ENCODE measurements at places on chromosomes 11 and 22.

DNA sequence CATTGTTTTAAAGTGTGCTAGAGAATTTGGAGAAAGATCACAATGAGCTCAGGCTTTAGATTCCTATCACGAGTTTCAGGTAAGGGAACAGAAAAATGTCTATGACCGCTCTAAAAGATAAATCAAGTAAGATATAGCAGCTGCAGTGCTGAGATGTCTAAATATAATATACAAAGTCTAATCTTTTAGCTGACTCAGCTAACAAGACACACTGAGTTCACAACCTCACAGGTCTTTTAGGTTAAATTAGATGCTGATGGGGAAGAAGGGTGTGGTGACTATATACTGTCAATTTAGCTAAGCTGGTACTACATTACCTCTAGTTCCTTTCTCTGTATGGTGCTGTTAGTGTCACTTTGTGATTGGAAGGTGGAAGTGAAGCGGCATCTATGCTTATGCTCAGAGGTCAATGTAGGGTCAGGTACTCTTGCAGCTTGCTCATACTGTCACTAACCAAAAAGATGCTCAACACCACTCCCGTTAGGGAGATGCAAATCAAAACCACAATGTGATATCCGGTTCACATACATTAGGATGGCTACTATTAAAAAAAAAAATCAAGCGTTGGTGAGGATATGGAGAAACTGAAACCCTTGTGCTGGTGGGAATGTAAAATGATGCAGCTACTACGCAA lies 283.5 kb downstream of the SWAP70 start:
- DNase-seq = no peak

- no peak for DNase-seq
Observed at GRCh38 chr22:28609921-28610320, 69.7 kb downstream of the TTC28 start.

- DNase-seq = no peak
Observed at GRCh38 chr11:15370495-15371147, 255.9 kb downstream of the INSC start.

- no peak for DNase-seq
Observed at GRCh38 chr22:20794650-20795413, 20.9 kb downstream of the SERPIND1 start.

- DNase-seq = no peak
Observed at GRCh38 chr22:39661842-39662685, 91.5 kb downstream of the CACNA1I start.

DNA sequence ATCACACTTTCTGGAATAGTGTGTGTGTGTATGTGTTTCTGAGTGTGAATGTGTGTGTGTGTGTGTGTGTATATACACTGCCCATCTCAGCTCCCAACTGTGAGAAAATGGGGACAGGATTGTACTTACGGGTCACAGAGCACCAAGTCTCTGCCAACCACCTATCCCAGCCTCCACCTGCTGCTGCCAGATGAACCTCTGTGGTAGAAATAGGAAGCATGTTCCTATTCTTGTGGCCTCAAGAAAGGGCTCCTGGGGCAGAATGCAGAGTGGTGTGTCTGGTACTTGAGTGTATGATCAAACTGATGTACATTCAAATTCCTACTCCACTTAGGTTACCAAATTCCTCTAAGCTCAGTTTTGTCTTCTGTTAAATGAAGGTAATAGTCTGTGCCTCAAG lies 14.6 kb downstream of the UBASH3B start:
- DNase-seq = no peak

- no peak for DNase-seq
Observed at GRCh38 chr11:108224911-108225786, 2.3 kb downstream of the ATM start.

DNA sequence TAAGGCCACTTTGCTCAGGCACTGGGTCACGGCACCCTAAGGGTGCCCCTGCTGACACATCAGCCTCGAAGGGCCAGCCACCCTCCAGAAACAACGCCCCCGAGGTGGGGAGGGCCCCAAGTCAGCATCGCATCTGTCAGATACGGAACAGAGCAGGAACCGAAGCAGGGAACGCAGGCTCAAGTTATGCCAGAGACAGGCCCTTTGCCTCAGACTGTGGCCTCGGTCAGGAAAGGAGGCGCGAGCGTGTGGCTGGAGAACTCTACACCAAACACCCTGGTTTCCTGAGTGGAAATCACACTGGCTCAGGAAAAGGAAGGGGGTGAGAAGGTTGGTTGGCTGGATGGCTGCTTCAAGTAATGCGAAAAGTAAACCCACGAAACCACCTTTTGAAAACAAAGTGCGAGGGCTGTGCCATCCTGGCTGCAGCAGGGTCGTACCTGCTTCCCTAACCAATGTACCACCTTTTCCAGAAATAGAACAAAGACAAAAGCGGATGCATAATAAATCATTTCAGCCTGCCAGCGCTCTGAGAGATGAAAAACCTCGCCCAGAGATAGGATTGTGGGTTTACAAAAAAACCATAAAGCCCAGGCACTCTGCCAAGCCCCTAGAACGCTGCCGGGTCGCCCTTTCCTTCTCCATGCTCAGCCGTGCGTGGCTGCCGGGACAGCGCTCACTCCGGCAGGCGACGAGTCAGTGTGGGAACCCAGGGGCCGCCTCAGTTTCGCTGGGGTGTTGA lies 38.6 kb downstream of the TRMU start:
- DNase-seq = no peak

DNA sequence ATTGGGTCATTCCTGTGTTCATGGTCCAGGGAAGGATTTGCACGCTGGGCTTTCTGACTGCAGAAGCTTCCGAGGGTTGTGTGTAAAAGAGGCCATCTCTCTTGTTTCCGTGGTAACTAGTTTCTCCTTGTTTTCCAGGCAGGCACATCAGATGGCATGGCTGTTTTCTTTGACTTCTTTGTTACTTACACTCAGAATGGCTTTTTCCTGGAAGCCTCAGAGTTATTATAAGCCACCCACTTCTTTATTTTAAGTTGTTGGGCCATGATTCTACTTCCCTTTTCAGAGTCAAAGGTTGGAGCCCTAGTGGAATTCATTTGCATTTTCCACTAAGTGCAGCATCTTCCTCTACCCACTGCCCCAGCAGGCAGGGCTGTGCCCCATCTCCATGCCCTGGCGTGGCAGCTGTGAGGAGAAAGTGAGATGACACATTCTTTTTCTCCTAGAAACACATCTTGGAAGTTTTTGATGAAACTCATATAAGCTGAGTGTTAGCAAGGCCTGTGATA lies 94.9 kb downstream of the PRR5L start:
- no peak for DNase-seq

- no peak for DNase-seq
Observed at GRCh38 chr22:40313007-40313406, 33.3 kb upstream of the ADSL start.

DNA sequence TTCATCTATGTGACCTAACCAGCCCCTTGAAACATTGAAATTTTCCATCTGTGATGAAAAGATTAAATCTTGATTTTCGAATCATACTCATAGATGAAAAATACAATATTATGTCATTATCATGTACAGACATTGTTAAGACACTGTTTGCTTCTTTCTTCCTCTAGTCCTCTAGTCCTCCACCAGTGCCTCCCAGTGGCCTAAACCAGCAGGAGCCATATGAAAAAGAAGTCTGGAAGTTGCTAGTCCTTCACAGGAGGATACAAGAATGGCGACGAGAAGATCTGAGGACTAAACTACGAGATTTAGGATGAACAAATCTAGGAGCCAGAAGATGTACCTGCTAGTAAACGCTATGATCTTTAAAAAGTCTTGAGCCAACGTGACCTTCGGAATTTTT lies 134.1 kb downstream of the SLC17A6 start:
- DNase-seq = no peak

DNA sequence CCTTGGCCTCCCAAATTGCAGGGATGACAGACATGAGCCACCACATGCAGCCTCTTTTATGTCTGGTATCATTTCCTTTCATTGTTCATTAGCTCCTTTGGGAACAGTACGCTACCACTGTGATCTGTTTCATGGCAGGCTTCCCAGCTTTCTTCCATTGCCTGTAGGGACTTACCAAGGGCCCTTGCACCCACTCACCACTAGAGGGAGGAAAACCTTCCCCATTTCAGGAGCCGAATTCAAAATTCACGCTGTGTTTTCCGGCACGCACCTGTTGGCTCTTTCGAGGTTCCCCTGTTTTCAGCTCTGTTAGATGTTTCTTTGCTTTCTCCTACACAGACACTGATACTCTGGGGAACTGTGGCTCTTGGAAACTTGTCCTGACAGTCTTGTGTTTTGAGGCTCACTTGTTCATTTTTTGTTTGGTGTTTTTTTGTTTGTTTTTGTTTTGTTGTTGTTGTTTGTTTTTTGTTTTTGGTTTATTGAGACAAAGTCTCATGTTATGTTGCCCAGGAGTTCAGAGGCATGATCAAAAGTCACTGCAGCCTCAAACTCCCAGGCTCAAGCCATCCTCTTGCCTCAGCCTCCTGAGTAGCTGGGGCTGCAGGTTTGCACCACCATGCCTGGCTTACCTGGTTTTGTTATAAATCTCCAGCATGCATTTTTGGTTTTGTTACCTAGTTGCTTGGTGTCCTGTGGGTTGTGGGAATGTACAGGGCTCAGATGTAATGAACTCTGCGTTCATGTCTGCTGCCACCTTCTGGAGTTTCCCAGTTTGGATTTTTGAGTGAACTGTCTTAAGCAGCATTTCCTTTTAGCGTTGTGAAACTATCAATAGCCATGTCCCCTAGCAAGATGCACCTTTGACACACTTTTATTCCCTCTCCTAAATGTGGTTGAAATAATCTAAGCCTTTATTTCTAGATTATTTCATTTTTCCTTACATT lies 2.3 kb downstream of the KRTAP5-11 start:
- DNase-seq = peak; percentile 74

GRCh38 chr11:102121329-102121728 lies 11.1 kb downstream of the YAP1 start:
- DNase-seq = no peak

- no peak for DNase-seq
Observed at GRCh38 chr11:128946648-128947047, 4.0 kb upstream of the TP53AIP1 start.

GRCh38 chr11:20042811-20043341 lies 117.4 kb downstream of the DBX1 start:
- no peak for DNase-seq

GRCh38 chr22:22810018-22810427 lies 77.6 kb upstream of the IGLL5 start:
- DNase-seq = peak; percentile 9

- no peak for DNase-seq
Observed at GRCh38 chr11:109374441-109374840, 47.5 kb upstream of the C11orf87 start.

DNA sequence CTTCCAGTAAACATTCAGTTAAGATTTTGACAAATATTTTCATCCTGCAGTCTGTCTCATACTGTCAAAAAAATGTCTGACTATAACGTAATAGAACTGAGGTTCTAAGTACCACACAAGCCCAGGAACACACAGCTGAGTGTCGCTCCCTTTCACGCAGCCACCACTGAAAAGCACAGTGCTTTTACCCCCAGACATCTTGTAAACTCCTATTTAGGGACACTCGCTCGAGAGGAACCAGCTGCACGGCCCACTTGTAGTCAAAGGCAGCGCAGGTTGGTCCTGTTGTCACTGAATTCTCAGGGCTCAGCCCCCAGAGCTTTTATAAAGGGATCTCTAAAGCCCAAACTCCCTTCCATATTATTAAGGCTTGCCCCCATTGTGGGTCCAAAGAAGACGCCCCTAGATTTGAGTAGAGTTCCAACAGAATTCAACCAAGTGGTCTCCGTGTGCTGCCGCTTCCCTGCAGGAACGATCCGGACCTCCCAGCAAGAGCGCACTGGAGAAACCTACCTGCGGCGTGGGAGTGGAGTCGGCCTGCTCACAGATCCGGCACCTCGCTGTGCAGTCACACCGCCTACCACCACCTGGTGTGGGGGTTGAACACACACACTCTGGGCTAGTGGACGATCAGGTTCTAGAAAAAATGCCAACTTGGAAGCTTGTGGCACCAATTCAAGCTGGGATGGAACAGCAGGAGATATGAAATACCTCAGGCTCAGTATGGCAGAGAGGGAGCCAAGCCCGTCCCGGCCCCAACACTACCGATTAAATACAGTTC lies 23.4 kb downstream of the ASPHD2 start:
- DNase-seq = no peak

GRCh38 chr11:12241971-12242672 lies 131.7 kb downstream of the MICAL2 start:
- peak; percentile 66 for DNase-seq

DNA sequence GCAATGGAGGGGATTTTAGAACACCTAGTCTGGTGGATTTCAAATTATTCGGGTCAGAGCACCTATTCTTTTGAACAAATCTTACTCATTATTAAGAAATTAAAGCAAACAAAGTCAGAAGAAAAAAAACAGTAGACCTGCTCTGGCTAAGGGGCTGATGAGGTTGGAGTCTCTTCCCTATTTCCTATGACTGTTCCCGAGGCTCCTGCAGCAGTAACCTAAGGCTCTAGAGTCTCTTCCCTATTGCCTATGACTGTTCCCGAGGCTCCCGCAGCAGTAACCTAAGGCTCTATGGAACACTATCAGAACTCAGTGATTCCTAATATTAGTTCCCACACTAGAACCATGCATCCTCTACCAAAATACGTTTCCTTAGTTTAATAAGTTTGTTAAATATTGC lies 607.9 kb downstream of the NTM start:
- DNase-seq = no peak

DNA sequence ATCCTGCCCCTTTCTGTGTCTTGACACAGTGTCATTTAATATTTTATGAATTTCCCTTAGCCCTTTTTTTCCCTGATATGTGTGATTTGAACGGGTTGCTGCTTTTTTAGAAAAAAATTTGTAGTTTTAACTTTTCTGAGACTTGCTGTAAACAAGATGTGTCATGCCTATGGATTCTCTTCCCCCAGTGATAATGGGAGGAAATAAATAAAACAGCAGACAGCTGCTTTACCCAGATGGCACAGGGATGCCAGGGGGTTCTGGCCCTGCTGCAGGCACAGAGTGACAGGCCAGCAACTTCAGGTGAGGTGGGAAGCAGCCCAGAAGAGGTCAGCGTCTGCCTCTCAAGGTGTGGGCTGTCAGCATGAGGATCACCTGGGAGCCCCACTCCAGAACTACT lies 266.9 kb downstream of the KIRREL3 start:
- DNase-seq = no peak

GRCh38 chr11:15111215-15111614 lies 3.5 kb upstream of the INSC start:
- no peak for DNase-seq

GRCh38 chr22:46649141-46650077 lies 29.2 kb downstream of the GRAMD4 start:
- peak; percentile 20 for DNase-seq

DNA sequence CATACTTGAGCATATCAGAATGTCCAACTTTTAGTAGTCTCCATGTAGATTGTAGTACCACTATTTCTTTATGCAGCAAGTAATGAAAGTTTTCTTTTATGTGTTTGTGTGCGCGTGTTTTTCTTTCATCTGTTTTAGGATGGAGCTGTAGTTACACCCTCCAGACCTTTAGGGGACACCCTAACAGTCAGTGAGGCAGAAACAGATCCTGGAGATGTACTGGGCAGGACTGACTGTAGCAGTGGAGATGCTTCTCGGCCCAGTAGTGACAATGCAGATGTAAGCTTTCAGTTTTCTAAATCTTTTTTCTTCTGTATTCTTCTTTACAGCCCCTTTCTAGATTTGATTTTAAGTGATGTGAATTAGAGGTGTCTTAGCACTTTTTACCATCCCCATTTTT lies 79.9 kb upstream of the GRIK4 start:
- DNase-seq = no peak

- no peak for DNase-seq
Observed at GRCh38 chr22:30288419-30289140, 725 bp downstream of the CASTOR1 start.
